Muscle of back (tissue), 13 donors: ENCODE measurements at places on chromosomes 13 and 19.

GRCh38 chr19:12777217-12778016 lies 2.1 kb upstream of the HOOK2 start:
- peak; percentile 92 for DNase-seq

GRCh38 chr19:821231-821824 lies 427 bp downstream of the PLPPR3 start:
- no peak for DNase-seq

GRCh38 chr13:78087966-78088678 lies 169.5 kb upstream of the EDNRB start:
- no peak for DNase-seq

DNA sequence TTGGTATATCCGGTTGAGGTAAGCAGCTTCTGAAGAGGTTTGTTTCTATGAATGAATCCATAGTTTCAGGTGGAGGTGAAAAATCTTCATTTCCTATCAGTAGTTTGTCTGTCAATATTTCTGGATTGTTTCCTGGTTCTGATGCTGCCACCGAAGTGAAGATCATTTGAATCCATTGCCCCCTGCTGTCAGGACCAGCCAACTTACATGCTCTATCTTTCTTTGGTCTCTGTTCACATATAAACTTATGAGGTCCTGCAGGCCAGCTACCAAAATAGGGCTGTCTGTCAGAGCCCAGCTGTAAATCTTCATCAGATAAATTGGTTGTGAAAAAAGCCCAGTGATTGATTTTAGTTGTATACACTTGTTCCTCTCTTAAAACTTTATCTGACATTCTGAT lies 15.2 kb upstream of the N4BP2L1 start:
- no peak for DNase-seq

- no peak for DNase-seq
Measured at GRCh38 chr13:40484101-40484800, 182.2 kb downstream of the FOXO1 start.

- no peak for DNase-seq
Measured at GRCh38 chr13:98251708-98252107, 74.6 kb upstream of the RNF113B start.

DNA sequence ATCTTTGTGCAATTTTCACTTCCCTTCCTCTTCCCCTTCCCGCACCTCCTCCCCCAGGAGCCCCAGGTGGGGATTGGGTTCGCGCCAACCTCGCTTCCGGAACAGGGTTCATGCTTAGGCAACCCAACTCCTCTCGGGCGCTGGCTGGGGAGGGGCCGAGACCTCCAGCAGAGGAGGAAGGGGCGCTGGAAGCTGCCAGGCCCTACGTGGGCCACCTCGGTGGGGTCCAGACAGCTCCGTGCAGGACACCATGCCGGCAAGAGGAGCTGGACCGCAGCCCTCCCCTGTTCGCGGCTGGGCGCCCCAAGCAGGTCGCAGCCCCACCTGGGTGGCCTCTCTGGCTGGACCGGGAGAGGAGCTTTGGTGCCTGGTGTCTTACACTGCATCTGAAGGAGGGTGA lies 91.1 kb downstream of the SPACA7 start:
- no peak for DNase-seq
